Activated CD4-positive, alpha-beta T cell treated with anti-CD3 and anti-CD28 coated beads, Interleukin-2, Interleukin-4, amounts not matched to agents 100 ng/mL and 50 ng/mL, durations not matched to agents 16 hours and 8 hours (primary cell): ENCODE measurements at places on chromosomes 11 and 22.

GRCh38 chr11:707817-708420 lies 1.9 kb downstream of the EPS8L2 start:
- DNase-seq, result no peak

DNA sequence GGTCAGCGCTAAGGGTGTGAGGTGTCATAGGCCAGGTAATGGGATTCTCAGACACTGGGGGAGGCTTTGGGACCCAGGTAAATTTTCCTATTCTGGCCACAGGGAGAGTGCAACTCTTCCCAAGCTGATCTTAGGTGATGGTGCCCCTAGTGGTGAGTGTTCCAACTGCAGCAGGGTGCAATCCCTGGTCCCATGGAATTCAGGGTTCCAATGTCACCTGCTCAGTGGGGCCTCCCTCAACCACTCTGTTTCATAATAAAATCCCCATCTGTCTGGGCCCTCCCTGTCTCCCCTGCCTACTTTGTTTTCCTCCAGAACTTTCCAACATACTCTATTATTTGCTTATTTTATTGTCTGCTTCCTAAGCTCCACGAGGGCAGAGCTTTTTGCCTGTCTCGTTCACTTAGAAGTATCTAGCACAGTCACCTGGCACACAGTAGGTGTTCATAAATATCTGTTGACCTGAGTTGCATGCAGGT lies 2.9 kb upstream of the SGSM1 start:
- peak; percentile 49 for DNase-seq

DNA sequence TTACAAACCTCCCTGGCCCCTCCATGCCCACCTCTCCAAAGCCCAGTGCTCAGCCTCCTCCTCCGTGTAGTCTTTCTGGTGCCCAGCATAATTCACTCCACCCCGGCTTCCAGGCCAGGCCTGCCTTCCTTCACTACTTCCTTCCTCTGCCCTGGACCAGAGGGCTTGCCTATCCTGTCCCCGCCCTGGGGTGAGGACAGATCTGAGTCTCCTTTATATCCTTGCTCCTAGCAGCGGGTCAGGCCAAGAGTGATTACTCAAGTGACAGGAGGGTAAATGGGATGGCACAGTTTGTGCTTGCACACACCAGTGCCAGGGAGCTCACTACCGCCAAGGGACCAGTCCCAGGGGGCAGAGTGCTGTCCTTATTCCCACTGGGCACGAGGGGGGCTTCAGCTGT lies 48.0 kb downstream of the SCUBE1 start:
- no peak for DNase-seq

DNA sequence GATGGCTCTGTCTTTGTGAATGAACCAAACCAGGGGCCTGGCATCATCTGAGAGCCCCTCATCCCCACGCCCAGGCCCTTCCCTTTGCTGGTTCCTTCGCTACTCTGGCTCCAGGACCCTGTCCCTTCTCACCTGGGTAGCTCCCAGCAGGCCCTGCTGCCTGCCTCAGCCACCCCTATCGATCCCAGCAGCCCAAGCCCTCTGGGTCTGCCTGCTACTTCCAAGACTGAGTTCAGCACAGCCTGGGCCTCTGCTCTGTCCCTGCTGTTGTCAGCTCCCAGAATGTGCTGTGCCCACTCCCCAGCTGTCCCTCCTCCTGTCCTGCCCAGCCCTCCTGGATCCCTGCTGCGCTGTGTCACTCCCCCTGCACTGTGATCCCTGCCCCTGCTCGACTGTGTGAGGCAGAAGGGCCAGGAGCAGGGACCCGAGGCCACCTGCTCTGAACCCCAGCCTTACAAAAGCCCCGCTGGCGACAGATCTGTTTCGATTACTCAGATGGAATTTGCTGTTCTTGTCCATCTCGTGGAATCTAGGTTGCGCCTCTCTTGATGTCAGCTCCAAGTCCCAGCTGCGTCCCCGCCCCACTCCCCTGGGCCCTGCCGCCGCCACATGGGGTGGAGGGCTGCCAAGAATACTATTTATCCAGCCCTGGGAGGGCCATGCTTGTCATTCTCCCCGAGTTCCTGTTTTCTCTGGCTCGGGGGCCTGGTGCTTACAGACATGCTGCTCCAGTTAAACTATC lies 13.0 kb downstream of the MRPL21 start:
- no peak for DNase-seq

- DNase-seq, result no peak
Observed at GRCh38 chr11:95364324-95365295, 133.6 kb upstream of the SESN3 start.

DNA sequence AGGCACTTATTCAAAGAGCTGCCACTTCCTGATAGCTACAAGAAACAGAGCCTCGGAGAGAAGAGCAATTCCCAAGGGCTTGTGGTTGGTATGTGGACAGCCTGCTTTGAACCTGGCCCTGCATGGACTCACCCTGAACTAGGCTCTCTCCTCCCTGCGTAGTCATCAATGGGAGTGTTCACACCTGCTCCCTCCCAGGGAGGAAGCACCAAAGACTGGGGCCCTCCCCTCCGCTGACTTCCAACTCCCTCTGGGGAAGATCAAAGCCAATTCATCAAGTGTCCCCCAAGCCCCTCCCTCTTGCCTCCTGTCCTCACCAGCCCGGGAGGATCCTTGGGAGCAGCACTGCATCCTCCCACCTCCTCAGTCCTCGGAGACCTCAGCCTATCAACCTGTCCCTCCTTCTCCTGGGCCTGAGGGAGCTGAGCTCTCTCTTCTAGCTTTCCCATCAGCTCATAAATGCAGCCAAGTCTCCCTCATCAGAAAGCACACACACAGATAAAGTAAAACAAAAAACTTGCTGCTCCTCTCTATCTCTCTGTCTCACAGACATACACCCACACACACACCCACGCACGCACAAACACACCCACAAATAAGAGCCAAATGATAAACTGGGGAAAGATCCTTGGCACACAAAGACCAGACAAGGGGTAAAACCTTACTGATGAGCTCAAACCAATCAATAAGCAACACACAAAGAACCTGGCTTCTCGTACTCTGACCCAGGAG lies 3.3 kb downstream of the A4GALT start:
- no peak for DNase-seq

GRCh38 chr11:116527180-116527991 lies 245.4 kb downstream of the BUD13 start:
- DNase-seq, result no peak

- DNase-seq, result peak; percentile 18
Observed at GRCh38 chr11:70680781-70681281, 282.5 kb downstream of the CTTN start.

DNA sequence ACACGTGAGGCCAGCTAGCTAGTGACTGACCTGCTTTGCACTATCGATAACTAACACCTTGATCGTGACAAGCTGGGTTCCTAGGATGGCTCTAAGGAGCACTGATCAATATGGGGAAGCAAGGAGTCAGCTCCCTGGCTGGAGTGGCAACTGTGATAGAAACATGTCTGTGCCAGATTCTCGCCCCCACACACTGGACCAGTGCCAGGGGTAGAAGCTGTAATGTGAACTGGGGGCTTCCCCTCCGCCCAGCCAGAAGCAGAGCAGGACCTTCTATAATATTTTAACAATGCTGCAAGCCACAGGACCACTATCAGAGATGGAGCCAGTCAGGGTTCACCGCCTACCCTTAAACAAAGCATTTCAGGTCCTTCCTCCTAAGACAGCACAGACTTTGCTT lies 96.5 kb downstream of the DSCAML1 start:
- no peak for DNase-seq

DNA sequence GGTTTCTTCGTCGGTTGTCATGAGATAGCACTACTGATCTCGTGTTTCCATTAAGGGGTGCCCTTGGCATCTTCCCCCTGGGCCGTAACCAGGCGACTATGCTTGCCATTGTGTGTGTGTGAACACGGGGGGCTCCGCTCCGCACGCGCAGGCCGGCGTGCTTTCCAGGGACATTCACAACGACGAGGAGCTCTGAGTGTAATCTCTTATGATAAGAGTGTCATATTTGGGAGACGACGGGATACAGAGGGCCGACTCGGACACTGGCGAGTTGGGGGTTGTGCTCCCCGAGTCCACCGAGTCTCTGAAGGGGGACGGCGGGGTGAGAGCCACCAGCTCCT lies 170.9 kb upstream of the CTSC start:
- DNase-seq, result no peak
